ENCODE measurements at places on chromosomes 6 and 20. TPM values are rescaled to one million over a fixed set of nuclear protein-coding genes. Genes with fewer than 3 reads are reported as not detected.

DNA sequence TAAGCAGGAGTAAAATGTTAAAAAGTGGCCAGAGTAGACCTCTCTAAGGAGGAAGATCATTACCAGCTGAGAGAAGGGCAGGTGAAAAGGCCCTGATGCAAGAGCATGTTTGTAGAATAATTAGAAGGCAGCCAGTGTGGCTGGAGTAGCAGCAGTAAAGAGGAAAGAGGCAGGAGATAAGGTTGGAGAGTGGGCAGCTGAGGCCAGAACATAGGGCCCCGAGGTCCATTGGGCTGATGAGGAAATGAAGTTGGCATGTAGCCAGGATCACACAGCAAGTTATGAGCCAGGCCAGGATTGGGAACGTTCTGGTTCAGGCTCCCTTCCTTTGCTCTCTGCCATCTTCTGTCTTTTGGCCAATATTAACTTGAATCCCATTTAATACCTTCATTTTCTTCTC is 51.6 kb downstream of the RALY start:
- no peaks in the 10 kb centered on the region for H3K27me3 ChIP-seq
- no peak overlapping the region for H3K4me3 ChIP-seq
- no peak for DNase-seq

GRCh38 chr20:38748861-38749149 is 545 bp downstream of the ACTR5 start:
- H3K27ac ChIP-seq = peak overlapping the region; percentile 82
- H3K36me3 ChIP-seq = peaks cover 18% of the 10 kb centered on the region
- H3K27me3 ChIP-seq = no peaks in the 10 kb centered on the region
- peaks cover 24% of the 10 kb centered on the region for H3K4me1 ChIP-seq
- peak overlapping the region; percentile 72 for H3K4me3 ChIP-seq
- DNase-seq = peak; percentile 22

DNA sequence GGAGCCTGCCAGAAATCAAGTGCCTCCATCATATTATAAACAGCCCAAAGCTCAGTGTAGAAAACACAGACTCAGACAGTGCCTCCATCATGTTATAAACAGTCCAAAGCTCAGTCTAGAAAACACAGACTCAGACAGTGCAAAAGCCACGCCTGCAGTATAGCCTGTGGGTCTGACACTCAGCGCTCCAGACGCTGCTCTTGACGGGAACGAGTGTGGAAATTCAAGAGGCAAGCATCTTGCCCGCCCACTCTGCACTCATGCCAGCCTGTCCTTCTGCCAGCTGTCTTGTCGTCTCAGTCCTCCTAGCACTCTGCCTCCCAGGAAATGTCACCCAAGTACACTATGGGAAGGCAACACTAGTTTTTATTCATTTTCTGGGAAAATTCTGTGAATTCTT is 274.2 kb upstream of the CDH4 start:
- no peak overlapping the region for H3K4me3 ChIP-seq
- no peaks in the 10 kb centered on the region for H3K27me3 ChIP-seq
- DNase-seq = no peak
- H3K4me1 ChIP-seq = no peaks in the 10 kb centered on the region

DNA sequence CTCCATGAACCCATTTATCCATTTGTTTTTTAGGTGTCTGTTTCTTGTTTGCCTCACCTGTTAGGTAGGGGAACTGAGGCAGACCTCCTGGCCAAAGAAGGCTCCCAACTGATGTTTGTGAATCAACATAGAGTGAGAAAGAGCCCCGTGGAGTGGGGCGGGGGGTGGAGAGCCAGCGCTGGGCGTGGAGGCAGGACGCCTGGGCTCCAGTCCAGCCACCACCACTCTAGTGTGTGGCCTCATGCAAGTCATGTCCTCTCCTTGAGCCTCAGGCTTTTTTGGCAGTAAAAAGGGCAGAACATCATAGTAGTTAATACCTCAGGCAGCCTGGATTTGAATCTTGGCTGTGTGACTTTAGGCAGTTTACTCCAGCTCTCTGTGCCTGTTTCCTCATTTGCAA is 42.2 kb upstream of the SCRT2 start:
- H3K27ac ChIP-seq = no peak overlapping the region
- H3K4me1 ChIP-seq = no peaks in the 10 kb centered on the region
- H3K36me3 ChIP-seq = no peaks in the 10 kb centered on the region
- DNase-seq = no peak
- no peak overlapping the region for H3K4me3 ChIP-seq
- no peaks in the 10 kb centered on the region for H3K27me3 ChIP-seq

DNA sequence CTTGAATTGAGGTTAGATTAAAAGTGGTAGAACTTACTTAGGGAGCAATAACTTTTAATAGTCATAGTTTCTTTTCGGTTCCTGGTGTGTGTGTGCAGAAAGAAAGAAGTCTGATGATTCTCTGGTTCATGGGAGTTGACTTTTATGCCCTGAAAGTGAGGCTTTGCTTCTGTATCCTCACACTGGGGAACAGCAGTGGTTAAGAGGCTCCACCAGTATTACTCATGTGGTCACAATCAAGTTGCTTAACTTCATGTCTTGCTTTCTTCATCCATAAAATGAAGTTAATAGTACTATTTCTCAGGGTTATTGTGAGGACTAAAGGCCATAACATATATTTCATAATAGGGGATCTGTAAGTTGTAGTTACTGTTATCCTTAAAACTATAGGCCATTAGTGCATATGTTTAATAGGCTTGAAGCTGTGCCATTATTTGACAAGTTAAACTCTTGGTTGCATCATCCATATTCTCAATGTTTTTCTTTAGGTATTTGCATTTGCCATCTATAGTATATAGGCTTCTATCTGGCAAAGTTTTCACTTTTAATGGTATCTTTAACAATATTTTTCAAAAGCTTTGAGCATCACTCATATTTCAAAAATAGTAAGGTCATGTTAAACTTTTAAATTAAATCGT is 262.4 kb downstream of the PLCB1 start:
- H3K27me3 ChIP-seq = no peaks in the 10 kb centered on the region
- H3K27ac ChIP-seq = no peak overlapping the region
- H3K4me1 ChIP-seq = no peaks in the 10 kb centered on the region
- H3K4me3 ChIP-seq = no peak overlapping the region

SLC32A1 gene
- total RNA-seq = not detected
